ENCODE measurements at places on chromosomes 6 and 20.

GRCh38 chr20:10469599-10469998 is 34.5 kb downstream of the SLX4IP start:
- peak; percentile 90 for DNase-seq

DNA sequence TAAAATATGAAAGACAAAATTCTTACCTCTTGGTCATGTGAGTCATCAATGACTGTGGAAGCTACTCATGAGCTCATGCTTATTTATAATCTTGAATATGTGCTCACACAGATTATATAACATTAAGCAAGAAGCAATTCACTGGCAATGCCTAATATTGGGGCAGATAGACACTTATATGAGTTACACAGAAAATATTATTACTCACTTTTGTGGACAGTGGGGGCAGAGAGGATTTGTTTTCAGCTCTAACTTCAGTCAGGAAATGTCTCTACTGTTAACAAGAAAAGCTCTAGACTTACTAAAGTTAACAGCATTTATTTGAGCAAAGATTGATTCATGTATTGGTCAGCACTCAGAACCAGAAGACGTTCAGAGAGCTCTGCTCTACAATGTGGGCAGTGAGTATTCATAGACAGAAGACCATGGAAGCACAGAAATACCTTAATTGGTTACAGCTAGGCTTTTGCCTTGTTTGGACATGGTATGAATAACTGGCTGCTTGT is 85.8 kb upstream of the AHI1 start:
- no peak for DNase-seq

DNA sequence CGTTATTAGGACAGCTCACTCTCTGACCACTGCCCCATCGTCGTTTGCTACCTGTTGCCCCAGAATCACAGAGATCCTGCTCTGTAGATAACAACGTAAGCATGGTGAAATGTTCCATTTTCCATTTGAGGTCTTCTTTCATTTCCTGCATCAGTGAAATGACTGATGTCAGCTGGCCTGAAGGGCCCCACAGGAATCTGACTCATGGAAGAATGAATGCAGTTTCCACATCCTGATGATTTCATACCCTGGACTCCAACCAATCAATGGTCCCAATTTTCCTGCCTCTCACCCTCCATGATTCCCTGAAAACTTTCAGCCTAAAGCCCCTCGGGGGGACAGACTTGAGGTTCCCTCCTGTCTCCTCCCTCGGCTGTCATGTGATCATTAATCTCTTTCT is 394.4 kb upstream of the CDH4 start:
- DNase-seq, result no peak

DNA sequence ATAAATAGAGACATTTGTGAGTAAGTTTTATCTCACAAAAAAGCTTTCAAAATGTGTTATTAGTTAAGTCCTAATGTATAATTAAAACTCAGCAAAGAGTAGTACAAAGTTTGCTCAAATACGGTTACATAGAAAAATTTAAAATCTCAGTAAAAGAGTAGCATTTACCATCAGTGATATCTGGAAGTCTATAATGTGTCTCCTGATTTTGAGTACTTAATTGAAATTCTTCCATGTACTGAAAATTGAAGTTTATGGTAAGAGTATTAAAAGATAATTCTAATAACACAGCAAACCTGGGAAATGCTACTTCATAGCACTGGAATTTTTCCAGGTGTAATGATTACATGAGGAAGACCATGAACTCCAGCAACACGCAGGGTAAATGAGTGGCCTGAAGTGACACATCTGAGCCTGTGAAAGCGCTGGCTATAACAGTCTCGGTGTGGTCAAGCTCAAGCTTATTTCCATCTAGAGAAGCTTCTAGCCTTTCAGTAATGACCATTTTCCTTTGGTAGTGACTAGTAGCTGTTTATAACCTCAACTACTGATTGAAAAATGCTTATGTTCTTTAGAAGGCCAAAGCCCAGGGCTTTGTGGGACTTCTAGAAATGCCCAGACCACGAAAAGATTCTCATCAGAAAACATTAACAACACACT is 203.2 kb downstream of the ISM1 start:
- no peak for DNase-seq

GRCh38 chr6:3887150-3887700 is 38.1 kb downstream of the FAM50B start:
- DNase-seq, result peak; percentile 34

DNA sequence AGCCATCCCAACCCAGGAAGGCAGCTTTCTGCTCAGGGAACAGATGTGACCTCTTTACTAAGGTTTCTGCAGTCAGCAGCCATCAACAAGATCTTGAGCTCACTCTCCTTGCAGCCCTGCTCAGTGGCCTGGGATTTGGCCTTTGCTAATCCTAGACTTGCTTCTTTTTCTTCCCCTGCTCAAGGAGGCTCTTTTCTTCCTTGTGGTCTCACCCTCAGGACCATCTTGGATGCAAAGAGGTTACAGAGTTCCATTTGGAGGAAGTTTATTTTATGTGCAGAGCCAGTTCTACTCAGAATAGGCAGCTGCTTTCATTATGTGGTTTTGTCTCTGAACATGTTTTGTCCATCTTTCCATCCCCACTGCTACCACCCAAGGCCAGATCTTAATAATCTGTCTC is 49.3 kb downstream of the RALY start:
- DNase-seq, result no peak

GRCh38 chr20:46230801-46231282 is 77.5 kb downstream of the CDH22 start:
- no peak for DNase-seq

- peak; percentile 29 for DNase-seq
Observed at GRCh38 chr6:53496797-53497375, 48.0 kb downstream of the GCLC start.

- no peak for DNase-seq
Observed at GRCh38 chr6:52640916-52641315, 30.0 kb upstream of the TMEM14A start.

- DNase-seq, result no peak
Observed at GRCh38 chr6:158674342-158675131, 24.7 kb downstream of the SYTL3 start.

GRCh38 chr6:154232013-154232910 is 124.3 kb downstream of the IPCEF1 start:
- no peak for DNase-seq

GRCh38 chr6:79033279-79033678 is 44.8 kb downstream of the PHIP start:
- no peak for DNase-seq

GRCh38 chr6:132482581-132482980 is 30.3 kb downstream of the STX7 start:
- no peak for DNase-seq

GRCh38 chr6:32194825-32195651 is 2.6 kb upstream of the GPSM3 start:
- peak; percentile 55 for DNase-seq

- no peak for DNase-seq
Observed at GRCh38 chr6:54655162-54655561, 191.4 kb upstream of the FAM83B start.

GRCh38 chr6:152173957-152174356 is 366.5 kb downstream of the ESR1 start:
- no peak for DNase-seq

- no peak for DNase-seq
Observed at GRCh38 chr6:41427642-41428335, 92.4 kb downstream of the NCR2 start.

GRCh38 chr6:48423640-48424365 is 312.8 kb upstream of the PTCHD4 start:
- no peak for DNase-seq

GRCh38 chr6:27834879-27835549 is 77.2 kb downstream of the OR2B2 start:
- no peak for DNase-seq

- DNase-seq, result no peak
Observed at GRCh38 chr6:88910922-88911778, 52.3 kb downstream of the RNGTT start.

- no peak for DNase-seq
Observed at GRCh38 chr6:150745896-150746295, 119.6 kb upstream of the MTHFD1L start.

Data from fibroblast of the conjunctiva (primary cell).